Stimulated activated naive CD8-positive, alpha-beta T cell treated with anti-CD3 and anti-CD28 coated beads, Interleukin-15, Interleukin-2, amounts not matched to agents 100 U/mL and 50 U/mL, for 24 hours (primary cell): ENCODE measurements at places on chromosomes 6 and 20.

GRCh38 chr6:73139681-73140383 lies 85.5 kb downstream of the KHDC1L start:
- DNase-seq, result no peak

DNA sequence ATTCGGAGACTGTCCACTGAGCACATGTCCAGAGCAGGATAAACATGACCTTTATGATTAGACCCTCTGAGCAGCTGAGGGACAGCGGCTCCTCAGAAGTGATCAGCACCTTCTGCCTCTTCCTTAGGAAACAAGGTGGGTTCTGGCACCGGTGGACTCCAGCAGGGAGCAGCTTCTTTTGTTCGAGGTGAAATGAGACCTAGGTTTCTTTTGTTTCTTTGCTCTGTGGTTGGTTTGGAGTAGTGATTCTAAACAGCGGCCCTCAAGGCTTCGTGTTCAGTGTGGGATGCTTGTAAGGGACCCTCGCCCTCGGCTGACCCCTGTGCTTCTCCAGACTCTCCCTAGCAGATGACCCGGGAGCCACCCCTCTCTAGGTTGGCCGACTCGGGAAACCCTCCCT lies 14.6 kb upstream of the FRMD1 start:
- no peak for DNase-seq

- no peak for DNase-seq
Measured at GRCh38 chr6:105113422-105113821, 66.4 kb downstream of the POPDC3 start.

GRCh38 chr6:2940851-2941250 lies 30.5 kb downstream of the SERPINB6 start:
- no peak for DNase-seq

DNA sequence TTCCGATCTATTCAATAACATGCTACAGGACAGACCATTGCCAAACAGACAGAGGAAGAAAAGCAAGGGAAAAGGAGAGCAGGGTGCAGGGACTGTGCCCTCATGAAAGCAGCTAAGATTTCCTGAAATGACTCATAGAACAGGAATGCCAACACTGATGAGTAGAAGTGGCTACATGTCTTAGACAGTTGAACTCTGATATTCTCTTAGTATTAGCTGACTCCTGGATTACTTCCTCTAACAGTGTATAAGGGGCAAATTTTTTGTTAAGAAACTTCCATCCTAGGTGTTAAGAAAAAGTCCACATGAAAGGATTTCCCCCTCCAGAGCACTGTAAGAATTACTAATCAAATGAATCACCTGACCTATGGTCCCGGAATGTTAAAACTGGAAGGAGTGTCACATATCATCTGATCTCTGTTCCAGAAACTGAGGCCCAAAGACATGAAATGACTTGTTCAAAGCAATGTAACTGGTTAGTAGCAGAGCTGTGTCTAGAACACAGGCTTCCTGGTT lies 224.9 kb downstream of the IBTK start:
- no peak for DNase-seq

GRCh38 chr6:105389543-105389942 lies 13.3 kb downstream of the PREP start:
- DNase-seq, result no peak

- no peak for DNase-seq
Measured at GRCh38 chr6:160795721-160796120, 93.7 kb downstream of the PLG start.

- DNase-seq, result no peak
Measured at GRCh38 chr6:108080010-108080780, 5.7 kb upstream of the OSTM1 start.

DNA sequence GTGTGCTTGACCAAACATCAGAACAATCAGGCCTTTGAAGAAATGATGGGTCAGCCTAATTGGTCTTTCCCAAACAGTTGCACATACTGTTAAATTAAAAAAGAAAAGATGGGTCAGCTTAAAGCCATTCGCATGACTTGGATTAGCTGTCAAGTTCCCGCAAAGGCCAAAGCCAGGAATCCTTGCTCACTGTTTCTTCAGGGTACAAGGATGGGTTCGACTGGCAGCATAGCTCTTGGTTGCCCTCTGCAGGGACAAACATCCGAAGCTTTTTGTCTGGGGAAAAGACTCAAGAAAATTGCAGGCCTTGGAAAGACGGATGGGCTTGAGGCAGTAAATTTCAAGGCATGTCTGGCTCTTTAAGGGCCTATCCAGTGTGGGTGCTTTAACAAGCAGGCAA lies 168.0 kb downstream of the HDGFL1 start:
- no peak for DNase-seq

DNA sequence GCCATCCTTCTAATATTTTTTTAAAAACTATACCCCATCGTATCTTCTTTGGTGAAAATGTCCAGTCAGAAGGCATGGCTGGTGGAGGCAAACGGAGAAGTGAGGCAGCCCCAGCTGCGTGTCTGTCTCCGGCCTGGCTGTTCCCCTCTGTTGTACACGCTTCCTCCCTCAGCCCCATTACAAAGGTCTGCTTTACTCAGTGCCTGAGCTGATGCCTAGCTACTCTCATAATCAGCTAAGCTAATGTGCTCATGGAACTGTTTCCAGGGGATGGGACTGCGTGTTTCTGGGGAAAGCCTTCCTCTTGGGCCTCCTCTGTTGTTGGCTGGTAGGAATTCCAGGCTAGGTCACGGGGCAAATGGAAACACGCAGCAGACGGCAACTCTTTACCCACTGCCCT lies 67.3 kb downstream of the PPP1R3G start:
- DNase-seq, result no peak

- no peak for DNase-seq
Measured at GRCh38 chr6:157677235-157677634, 145.8 kb upstream of the SNX9 start.

DNA sequence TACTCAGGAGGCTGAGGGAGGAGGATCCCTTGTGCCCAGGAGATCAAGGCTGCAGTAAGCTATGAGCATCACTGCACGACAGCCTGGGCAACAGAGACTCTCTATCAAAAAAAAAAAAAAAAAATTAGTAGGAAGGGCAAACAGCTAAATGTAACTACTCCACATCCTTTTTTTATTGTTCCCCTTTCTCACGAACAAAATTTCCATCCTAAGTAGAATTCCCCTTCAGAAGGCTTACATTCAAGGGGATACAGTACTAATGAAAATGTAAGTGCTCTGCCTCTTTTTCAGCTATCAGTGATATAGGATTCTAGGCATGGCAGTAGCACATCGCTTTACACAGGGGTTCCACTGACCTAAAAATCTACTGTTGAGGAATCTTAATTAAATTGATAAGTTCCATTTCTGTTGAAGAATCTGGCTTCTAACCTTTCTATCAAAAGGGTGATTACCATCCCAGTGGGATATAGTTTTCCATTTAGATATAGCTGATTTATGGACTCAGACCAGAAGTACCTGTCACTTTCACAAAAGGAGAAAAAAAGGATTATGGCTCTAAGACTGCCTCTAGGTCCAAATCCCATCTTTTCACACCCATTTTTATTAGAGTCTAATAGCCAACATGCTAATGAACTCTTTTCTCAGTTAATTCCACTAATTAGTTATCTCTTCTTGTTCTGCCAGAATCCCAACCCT lies 2.6 kb downstream of the B4GALT5 start:
- no peak for DNase-seq

GRCh38 chr6:161134550-161135298 lies 139.1 kb downstream of the AGPAT4 start:
- DNase-seq, result no peak

- no peak for DNase-seq
Measured at GRCh38 chr6:5191722-5192121, 69.0 kb downstream of the LYRM4 start.

GRCh38 chr6:166872531-166873009 lies 83.8 kb downstream of the RNASET2 start:
- no peak for DNase-seq
